ENCODE measurements at places on chromosomes 2 and 18.
A peak's percentile ranks its signal among the peaks of the same experiment; 100 is the strongest.

DNA sequence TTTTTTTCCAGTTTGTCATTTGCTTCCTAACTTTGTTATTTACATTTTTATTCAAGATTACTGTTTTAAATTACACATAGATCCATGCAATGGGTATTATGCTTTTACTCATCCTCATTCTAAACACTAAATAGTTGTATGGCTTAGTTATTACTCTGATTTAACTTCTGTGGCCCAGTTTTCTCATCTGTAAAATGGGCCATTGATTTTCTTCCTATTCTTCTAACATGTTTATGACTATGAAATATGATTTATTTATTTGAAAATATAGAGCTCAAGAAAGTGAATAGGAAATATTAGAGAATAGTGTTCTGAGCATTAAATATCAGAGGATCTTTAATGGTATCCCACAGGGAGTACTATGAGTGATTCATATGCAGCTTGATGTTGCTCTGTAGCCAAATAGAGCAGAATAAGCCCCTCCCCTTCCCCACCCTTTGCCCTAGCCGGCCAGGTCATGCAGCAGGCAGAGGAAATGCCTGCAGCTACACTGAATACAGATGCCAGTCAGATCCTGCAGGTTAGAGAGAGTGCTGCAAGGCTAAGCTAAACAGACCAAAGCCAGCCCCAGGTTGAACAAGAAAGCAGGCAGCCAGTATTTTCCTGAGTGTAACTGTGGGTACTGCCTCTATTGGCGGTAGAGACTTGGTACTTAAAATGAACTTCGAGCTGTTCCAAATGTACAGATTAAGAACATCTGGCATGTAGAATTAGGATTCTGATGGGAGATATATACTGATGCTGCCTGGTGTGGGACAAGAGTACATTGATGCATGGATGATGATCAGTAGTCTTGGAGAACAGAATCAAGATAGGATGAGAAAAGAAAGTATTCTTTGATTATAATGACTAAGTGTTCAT, 11.7 kb upstream of the ACYP2 start:
- DNase-seq, result no peak

DNA sequence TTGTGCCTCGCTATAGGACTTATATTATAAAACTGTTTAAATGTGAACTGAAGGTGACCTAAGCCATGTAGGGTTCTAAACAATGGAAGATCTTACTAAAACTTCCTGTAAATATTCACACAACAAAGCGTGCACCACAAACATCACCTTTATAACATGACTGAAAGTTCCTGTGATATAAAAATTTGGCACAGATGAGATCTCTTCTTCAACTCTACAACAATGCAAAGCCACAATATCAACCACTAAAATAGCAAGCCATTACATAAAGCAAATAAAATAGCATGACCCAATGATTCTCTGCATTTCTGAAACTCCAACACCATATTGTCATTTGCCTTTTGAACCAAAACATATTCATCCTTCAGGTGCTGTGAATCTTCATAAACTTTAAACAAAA, 3.5 kb downstream of the YES1 start:
- no peak for DNase-seq

GRCh38 chr2:223901854-223902253, 43.3 kb downstream of the WDFY1 start:
- no peak for DNase-seq

- no peak for DNase-seq
These were observed 84.4 kb upstream of the DYNAP start for GRCh38 chr18:54506516-54507261.

- peak; percentile 50 for DNase-seq
These were observed 131.2 kb downstream of the LYPD6B start for GRCh38 chr2:149169656-149170055.
